ENCODE measurements at places on chromosomes 11 and 22. TPM values are rescaled to one million over a fixed set of nuclear protein-coding genes. Genes with fewer than 3 reads are reported as not detected.

PIH1D2 gene
- not detected for total RNA-seq

DNA sequence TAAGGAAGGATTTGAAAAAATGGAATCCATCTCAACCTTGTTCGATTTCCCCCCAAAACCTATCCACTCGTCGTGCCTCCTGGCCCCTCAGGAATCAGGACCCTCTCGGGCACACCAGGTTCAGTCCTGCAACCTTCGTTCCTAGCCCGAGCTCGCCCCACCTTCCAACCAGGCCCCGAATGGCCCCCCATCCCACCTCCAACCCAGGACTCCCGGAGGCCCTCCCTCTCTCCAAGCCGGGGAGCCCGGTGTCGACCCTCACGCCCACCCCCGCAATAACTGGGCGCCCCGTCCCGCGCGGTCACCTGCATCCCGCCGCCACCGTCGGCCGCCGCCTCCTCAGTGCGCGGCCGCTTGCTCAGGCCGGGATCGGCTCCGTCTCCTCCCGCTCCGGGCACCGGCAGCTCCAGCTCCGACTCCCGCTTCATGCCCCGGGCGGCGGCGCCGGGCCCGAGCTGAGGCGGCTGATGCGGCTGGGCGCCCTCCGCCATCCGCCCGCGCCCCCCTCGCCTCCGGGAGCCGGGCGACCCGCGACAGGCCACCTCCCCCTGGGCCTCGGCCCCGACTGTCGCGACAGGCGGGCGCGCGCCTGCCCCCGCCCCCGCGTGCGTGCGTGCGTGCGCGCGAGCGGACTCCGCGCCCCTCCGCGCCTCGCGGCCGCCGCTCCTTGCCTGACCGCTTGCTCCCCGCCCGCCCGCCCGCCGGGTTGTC is 534 bp downstream of the RBFOX2 start:
- peak; percentile 66 for DNase-seq

GRCh38 chr11:91691872-91692271 is 532.7 kb upstream of the FAT3 start:
- DNase-seq: no peak

IGLL5 gene
- 2.3 TPM for total RNA-seq

GRCh38 chr11:58530236-58530635 is 22.3 kb upstream of the OR5B21 start:
- DNase-seq: no peak

- DNase-seq: no peak
These were observed 36.4 kb downstream of the IGSF9B start for GRCh38 chr11:133920109-133920990.

- DNase-seq: no peak
These were observed 328.5 kb upstream of the PLET1 start for GRCh38 chr11:112589155-112589554.
